ENCODE measurements at places on chromosomes 4 and X.

DNA sequence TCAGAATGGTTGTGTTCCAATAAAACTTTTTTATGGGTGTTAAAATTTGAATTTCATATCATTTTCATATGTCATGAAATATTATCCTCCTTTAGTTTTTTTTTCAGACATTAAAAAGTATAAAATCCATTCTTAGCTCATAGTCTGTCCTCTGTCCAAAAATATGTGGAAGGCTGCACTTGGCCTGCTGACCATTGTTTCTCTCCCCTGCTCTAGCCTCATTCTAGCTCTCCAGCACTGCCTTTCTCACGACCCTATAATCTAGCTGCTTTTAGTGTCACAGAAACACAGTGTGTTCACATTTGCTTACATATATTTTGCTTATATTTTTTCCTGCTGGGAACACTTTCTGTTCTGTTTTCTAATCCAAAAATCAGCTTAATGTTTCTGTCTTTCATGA, 165.0 kb upstream of the ANK2 start:
- no peak for DNase-seq

DNA sequence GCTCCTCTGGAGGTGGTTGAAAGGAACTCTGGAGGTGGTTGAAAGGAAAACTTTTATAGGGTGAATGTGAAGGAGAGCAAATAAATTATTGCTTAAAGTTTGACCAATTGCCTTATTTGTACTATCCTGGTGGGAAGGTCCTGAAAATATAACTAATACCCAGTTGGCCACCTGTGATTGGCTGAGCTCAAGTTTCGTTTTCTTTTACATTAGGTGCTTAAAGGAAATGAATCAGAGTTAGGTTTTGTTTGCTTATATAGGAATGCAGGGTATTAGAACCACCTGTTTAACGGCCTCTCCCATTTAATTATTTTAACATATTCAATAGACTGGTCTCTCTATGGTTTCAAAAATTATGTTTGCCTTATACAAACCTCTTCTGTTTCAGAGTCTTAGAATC, 497.6 kb downstream of the PRR32 start:
- DNase-seq = no peak

GRCh38 chr4:91359041-91360031, 944.4 kb upstream of the GRID2 start:
- no peak for DNase-seq

GRCh38 chr4:39331191-39331590, 35.0 kb downstream of the RFC1 start:
- DNase-seq = no peak

DNA sequence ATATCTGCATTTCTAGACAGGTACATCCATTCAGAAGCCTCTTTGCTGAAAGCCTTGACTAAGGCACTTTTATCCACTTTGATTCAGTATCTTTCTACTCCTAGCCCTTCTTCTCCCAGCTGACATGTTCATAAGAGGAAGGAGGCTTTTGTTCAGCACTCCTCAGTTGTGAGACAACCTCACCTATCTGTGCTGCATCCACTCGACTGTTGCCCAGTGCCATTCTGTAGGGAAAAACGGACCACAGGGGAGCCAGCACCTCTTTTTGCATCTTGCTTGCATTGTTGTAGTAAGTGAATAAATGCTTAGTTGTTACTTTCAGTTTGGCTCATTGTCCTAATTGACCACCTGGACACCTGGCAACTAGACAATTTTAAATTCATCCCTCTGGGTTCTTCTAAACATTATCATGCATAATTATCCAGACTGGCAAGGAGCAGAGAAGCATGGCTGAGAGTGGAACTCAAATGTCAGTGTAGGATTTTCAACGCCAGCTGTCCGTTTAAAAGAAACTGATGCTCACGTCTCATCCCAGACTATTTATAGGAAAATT, 83.8 kb upstream of the BOD1L1 start:
- no peak for DNase-seq

GRCh38 chrX:110852180-110852579, 56.6 kb upstream of the CHRDL1 start:
- DNase-seq = no peak

GRCh38 chr4:81905971-81906370, 434.3 kb upstream of the RASGEF1B start:
- no peak for DNase-seq

- no peak for DNase-seq
Measured at GRCh38 chr4:61079976-61080375, 120.2 kb upstream of the ADGRL3 start.
